AG09319 (cell line): ENCODE measurements at places on chromosomes 1 and 21.

DNA sequence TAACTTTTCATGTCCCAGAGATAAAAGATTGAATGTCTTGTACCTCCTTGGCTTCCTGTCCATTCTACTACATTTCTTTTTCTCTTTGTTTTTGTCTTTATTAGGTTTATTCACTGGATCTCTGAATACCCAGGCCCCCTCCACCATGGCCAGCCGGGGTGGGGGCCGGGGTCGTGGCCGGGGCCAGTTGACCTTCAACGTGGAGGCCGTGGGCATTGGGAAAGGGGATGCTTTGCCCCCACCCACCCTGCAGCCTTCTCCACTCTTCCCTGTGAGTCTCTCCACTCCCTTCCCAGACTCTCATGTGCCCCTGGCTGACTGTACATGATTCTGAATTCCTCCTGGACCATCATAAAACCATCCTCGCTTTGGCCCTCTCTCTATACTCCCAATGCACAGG, 10.2 kb downstream of the POLR3GL start:
- DNase-seq = no peak

- no peak for DNase-seq
Observed at GRCh38 chr1:6102532-6102845, 56.8 kb downstream of the KCNAB2 start.

DNA sequence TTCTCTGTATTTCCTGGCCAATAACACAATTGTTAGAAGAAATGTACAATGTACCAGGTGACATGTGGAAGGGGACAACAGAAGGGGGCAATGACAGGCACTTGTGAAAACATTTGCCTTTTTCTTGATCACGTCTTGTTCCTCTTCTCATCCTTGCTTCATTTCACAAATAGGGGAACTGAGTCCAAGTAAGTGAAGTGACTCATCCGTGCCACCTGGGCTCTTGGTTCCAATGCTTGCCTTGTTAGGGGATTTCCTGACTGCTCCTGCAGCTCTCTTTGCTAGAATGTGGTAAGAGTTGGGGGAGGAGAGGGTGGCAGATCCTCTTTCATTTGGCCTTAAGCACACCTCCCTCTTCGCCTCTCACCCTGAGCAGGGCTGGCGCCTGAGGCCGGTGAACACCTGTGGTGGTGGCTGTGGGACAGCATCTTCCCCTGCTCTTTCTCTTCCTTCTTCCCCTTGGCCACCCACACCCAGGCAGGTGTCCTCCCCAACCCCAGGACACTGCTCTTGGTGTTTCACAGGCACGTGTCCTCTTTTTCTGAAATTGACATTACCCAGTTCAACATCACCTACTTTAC, 2.2 kb upstream of the RHEX start:
- no peak for DNase-seq

- no peak for DNase-seq
Observed at GRCh38 chr1:75126611-75127101, 7.5 kb upstream of the LHX8 start.

DNA sequence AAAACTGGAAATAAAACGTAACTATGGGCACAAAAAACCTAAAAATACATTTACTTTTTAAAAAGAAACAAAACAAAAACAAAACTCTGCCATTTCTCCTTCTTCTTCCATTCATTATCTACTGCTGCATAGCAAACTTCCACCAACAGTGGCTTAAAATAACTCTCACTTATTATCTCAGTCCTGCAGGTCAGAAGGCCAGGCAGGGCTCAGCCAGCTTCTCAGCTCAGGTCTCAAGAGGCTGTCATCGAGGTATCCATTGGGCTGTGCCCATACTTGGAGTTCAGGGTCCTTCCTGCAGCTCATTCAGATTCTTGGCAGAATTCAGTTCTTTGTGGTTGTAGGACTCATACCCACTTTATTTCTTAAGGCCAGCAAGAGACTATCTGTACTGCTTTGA, 352.7 kb upstream of the PLD5 start:
- no peak for DNase-seq

DNA sequence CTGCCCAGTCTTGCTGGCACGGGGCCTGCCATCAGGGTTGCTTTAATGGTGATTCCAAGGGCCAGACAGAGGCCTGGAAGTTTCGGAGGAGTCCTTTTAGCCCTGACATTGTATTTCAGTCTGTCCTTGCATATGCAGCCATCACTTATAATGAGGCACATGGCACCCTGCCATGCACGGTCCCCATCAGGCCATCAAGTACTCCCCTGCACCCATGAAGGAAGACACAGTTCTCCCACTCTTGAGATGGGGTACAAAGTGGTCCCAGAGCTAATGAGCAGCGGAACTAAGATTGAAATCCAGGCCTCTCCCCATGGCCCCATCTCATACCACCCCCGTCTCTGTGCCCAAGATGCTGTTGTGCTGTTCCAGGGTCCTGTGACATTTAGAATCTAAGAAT, 596.6 kb downstream of the PTPRU start:
- no peak for DNase-seq

GRCh38 chr1:182170891-182171461, 109.5 kb upstream of the ZNF648 start:
- no peak for DNase-seq

- no peak for DNase-seq
Observed at GRCh38 chr1:165483412-165483811, 38.5 kb upstream of the RXRG start.

DNA sequence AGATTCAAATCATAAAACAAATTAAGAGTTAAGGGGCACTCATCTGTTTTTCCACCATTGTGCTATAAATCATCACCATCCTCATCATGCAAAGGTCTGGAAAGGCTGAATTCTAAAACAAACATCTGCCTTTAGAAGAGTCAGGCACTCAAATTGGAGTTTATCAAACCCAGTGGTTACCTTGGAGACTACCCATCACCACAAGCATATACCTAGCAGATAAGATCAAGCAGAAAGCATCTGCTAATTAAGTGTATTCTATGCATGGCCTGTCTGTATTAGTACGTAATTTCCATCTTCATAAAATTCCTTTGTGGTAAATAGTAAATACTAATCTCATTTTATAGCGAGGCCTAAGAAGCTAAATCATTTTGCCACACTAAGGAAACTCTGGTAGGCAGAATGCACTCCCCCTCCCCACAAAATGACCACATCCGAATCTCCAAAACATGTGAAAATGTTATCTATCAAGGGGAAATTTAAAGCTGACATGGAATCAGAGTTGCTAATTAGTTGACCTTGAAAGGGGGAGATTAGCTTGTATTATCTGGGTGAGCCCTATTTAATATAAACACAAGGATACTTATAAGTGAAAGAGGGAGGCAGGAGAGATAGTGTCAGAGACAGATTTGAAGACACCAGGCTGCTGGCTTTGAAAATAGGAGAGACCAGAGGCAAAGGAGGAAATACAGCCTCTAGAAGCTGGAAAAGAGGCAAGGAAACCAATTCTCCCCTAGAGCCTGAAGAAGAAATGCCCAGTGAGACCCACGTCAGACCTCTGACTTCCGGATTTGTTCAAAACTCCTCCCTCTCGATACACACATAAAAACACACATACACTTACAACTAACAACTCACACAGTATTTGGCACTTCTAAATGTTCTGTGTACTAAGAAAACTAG, 23.2 kb downstream of the ARID4B start:
- DNase-seq = no peak

GRCh38 chr1:81349194-81349965, 451.4 kb upstream of the ADGRL2 start:
- DNase-seq = no peak

DNA sequence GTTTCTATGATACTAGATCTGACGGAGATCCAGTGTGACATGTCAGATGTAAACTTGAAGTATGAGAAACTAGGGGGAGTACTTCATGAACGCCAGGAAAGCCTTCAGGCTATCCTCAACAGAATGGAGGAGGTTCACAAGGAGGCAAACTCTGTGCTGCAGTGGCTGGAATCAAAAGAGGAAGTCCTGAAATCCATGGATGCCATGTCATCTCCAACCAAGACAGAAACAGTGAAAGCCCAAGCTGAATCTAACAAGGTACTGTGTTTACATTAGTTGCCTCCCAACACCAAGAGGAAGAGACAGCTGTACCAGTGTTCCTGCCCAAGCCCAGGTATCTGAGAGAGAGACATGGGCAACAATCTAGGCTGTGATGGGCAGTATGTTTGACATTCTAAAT, 112.2 kb upstream of the BMP8A start:
- DNase-seq = no peak

DNA sequence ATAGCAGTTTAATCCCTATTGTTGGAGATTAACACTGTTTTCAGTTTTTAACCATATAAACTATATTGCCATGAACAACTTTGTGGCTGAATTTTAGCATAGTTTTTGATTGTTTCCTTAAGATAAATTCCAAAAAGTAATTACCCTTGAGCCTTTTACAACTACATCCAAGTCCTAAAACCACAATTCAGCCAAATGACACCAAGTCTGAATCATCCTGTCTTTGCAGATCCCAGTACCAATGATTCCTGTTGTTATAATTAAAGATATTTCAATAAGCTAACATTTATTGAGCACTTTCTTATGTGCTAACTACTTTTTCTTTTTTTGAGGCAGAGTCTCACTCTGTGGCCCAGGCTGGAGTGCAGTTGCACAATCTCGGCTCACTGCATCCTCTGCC, 35.6 kb downstream of the IL23R start:
- no peak for DNase-seq

- DNase-seq = no peak
Observed at GRCh38 chr1:89459081-89459480, 65.5 kb upstream of the LRRC8B start.

DNA sequence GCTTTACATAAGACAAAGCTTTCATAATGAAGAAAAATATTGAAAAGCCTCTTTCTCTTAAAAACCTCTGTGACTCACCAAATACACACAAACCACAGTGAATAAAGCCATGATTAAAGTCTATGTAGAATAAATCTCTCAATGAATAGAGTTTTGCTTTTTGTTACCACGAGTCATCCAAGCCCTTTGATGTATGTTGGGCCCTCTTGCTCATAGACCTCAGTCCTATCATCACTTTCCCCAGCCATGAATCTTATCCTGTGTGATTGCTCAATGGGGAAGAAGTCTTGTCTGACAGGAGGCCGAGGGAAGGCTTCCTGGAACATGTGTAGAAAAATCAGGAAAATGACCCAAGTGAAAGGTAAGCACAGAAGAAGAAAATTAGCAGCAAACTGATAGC, 60.8 kb downstream of the NGF start:
- DNase-seq = no peak

DNA sequence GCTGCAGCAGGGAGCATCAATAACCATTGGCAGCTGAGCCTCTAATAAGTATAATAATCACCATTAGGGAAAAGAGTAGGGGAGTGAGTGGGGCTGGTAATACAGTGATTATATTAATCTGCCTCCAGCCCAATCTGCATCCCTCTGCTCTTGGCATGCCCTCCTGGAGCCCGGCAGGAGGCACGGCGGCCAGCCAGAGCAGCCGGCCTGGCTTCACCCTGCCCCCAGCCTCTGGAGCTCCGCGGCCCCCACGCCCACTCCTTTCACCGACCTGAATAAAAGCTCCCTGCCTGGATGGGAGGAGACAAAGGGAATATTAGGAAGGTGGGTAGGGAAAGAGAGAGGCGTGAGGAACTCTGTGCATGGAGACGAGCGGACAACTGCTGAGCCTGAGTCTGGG, 28.3 kb downstream of the OPTC start:
- no peak for DNase-seq

DNA sequence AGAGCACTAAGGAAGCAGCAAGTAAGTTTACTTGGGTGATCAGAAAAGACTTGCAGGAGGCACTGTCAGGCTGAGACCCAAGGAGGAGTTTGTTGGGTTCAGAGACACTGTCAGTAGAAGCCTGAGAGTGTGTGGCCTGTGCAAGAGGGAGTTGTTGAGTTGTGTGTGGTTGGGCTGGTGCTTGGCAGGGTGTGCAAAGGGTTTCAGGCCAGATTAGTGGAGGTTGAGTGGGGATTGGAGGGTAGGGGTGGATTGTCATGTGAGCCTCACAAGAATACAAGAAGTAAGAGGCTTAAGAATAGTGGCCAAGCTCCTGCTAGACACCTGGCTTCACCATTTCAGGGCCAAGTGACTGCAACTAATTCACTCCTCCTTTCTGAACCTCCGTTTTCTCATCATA, 8.9 kb upstream of the KIF21B start:
- DNase-seq = no peak

DNA sequence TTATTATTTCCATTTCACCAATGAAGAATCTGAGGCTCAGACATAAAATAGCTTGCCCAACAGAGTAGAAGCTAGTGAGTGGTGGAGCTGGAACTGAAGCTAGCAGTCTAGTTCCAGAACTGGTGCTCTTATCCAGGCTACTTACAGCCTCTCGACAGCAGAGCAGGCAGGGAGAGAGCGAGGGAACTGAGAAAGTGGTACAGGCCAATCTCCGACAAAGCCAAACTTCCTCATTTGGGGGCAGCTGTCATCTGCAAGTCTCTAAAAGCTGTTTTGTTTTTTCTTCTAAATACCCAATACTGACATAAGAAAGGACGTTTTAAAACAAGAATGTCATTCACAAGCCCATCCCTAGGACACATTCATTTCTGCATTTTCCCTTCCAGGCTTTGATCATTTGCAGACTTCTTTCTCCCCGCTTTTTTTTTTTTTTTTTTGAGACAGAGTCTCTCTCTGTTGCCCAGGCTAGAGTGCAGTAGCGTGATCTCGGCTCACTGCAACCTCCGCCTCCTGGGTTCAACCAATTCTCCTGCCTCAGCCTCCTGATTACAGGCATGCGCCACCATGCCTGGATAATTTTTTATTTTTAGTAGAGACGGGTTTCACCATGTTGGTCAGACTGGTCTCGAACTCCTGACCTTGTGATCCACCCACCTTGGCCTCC, 20.0 kb downstream of the YIPF1 start:
- no peak for DNase-seq

DNA sequence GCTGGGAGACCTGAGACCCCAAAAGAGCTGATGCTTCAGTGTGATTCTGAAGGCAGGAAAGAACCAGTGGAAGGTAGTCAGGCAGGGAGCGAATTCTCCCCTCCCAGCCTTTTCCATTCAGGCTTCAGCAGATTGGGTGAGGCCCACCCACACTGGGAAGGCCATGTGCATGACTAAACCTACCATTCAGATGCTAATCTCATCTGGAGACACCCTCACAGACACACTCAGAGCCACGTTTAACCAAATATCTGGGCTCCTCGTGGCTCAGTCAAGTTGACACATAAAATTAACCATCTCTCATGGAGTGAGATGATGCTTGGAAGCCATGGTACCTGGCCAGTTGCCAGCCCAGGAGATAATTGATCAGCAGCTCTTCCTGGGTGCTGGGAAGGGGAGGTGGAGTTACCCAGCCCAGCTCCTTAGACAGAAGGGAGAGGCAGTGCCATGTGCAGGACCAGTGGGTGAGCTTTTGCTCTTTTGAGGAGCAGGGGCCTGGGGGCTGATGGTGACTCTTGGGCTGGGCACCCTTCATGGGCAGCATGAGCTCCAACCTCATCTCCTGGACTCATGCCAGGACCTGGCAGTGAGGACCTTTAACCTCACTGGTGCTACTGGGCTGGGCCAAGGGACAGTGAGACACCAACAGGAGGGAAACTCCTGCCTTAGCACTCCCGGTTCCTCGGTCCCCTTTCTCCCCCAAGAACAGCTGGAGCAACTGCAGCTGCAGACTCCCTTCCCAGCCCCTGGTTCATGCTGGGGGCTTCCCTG, 89.0 kb upstream of the ACTL8 start:
- DNase-seq = no peak

GRCh38 chr1:98898940-98899339, 105.7 kb downstream of the PLPPR5 start:
- DNase-seq = no peak

GRCh38 chr1:54774820-54775498, 10.6 kb upstream of the PARS2 start:
- DNase-seq = no peak
